ENCODE measurements at places on chromosomes 7 and 10.

GRCh38 chr10:106338486-106338885 is 826.0 kb downstream of the SORCS1 start:
- no peak for DNase-seq

GRCh38 chr10:128000471-128001362 is 93.8 kb downstream of the PTPRE start:
- no peak for DNase-seq

GRCh38 chr10:11019724-11020547 is 2.3 kb downstream of the CELF2 start:
- no peak for DNase-seq

GRCh38 chr10:103772096-103772845 is 83.1 kb downstream of the SH3PXD2A start:
- peak; percentile 38 for DNase-seq

GRCh38 chr7:48305661-48306060 is 134.4 kb downstream of the ABCA13 start:
- no peak for DNase-seq

DNA sequence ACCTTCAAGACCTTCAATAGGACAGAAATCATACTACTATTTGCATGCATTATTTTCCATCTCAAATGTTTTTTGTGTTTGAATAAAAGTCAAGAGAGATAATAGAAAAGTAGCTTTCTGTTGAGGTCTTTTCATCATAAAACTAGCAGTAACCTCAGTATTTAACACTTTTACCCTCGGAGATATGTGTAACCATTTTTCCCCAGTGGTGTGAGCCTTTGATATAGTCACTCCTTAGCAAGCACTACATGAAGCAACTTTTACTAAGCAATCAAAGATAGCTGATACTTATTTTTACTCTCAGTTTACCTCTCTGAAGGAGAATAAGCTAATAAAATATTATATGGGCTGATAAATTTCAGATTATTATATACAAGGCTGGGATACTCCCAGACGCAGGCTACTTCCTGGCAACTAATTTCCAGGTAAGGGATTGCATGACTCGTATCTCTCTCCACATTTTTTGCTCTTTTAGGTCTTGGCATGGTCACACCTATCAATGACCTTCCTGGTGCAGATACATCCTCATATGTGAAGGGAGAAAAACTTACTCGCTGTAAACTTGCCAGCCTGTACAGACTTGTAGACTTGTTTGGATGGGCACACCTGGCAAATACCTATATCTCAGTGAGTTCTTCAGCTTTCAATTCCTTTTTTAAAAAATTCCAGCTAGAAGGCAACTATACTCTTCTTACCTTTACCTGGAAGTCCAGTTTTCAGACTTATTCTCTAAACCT is 91.5 kb upstream of the MXI1 start:
- DNase-seq, result no peak

DNA sequence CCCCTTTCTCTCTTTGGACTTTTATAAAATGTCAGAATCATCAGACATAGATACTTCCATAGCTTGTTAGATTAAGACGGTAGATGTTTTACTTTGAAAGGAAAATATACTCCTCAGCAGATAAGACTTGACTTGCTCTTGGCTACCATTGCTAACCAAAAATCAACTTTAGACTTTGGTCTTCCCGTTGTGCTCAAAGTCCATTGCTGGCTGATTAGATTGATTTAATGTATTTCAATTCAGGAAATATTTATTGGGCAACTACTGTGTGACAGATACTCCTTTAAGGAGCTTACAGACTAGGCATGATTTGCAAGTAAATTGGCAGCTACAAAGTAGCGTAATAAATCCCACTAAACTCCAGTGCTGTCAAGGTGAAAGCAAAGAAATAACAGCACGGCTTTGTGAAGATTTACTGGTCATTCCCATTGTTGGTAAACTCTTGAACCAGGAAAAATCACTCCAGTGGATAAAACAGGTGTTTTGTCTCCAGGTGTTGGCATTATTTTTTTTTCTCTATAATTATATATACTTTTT is 95.7 kb upstream of the ARMC3 start:
- DNase-seq, result no peak

DNA sequence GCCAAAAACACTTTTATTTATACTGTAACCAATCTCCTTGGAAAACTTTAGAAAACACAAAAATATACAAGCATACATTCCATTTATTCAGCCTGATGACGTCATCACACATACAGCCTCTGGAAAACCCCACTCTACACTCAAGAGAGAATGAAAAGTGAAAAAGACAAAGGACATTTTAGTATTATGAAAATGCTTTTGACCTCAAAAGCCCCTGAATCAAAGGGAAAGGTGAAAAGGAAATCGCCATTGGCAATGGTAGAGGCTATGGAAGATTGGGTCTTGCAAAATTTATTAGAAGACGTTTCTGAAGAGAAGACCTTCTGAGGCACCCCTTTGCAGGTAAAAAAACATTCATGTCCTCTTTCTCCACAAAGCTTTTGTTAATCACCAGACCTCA is 82.9 kb upstream of the STRIP2 start:
- no peak for DNase-seq

GRCh38 chr10:72337039-72337629 is 17.6 kb downstream of the DNAJB12 start:
- DNase-seq, result peak; percentile 50

- no peak for DNase-seq
Observed at GRCh38 chr10:9709849-9710248, 1307.8 kb upstream of the CELF2 start.

All from stimulated activated CD4-positive, alpha-beta T cell treated with anti-CD3 and anti-CD28 coated beads, Interleukin-2, amount 100 ng/mL, for 4 hours (primary cell).